ENCODE measurements at places on chromosomes 4 and X.

GRCh38 chr4:139511320-139511719 is 44.7 kb downstream of the SETD7 start:
- DNase-seq = no peak

GRCh38 chr4:185138161-185138560 is 4.9 kb upstream of the SLC25A4 start:
- no peak for DNase-seq

DNA sequence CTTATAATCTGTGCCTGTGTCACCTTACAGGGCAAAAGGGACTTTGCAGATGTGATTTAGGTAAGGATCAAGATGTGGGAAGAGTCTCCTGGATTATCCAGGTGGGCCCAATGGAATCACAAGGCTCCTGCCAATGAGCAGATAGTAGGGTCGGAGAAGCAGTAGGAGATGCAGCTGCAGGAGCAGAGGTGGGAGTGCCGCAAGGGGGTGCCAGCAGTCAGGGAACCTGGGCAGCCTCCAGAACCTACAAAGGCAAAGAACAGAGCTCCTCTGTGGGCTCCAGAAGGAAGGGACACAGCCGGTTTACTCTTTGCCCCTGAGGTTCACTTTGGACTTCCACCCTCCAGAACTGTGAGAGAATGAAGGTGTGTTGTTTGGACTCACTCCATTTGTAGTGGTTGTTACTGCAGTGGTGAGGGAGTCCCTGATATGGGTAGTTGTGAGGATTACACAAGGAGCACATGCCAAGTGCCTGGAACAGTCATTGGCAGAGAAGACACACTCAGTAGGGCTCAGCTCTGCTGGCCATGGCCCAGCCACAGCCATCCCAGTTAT is 318.5 kb downstream of the EVC2 start:
- DNase-seq = no peak

- no peak for DNase-seq
Observed at GRCh38 chr4:151643564-151643963, 117.2 kb downstream of the GATB start.

- no peak for DNase-seq
Observed at GRCh38 chr4:78689261-78689660, 86.9 kb upstream of the BMP2K start.

GRCh38 chr4:78592088-78592783 is 40.7 kb downstream of the ANXA3 start:
- DNase-seq = peak; percentile 51

DNA sequence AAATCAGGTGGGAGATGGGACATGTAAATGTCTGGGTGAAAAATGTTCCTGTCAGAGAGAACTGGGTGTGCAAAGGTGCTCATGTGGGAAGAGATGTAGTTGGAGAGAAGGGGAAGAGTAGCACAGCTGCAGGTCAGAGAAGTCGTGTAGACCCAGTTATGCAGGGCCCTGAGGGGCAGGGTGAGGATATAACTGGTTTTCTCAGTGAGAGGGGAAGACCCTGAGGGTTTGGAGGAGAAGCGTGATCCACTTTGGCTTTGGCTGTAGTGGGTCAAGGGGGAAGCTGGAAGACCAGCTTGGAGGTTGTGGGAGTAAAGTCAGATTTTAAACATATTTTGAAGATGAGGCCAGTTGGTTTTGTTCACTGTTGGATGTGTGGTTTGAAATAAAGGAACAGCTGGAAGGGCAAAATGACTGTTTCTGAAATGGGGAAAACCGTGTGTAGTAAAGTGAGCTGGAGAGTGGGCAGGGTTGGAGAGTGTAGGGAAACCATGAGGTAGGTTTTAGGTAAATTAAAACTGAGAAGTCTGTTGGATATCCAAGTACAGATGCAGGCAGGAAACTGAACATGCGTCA is 44.2 kb downstream of the NAP1L5 start:
- DNase-seq = no peak

DNA sequence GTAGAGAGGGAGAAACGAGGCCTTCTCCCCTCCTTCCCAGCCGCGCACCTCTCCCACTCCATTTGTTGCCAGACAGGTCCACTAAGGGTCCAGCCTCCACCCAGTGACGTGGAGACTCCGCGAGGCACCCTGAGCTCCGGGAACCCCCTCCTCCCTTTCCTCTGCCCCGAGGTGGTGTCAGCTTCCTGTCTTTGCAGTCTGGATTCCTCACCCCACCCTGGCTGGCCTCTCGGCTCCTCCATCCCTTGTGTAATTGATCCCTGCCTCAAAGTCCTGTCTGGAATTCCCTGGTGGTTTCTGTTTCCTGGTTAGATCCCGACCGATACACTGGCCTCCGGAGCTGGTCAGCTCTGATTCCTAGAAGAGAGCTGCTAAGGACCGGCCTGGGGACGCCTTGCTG is 105.9 kb upstream of the SCOC start:
- no peak for DNase-seq

GRCh38 chr4:103802766-103803165 is 83.0 kb upstream of the TACR3 start:
- DNase-seq = peak; percentile 17

DNA sequence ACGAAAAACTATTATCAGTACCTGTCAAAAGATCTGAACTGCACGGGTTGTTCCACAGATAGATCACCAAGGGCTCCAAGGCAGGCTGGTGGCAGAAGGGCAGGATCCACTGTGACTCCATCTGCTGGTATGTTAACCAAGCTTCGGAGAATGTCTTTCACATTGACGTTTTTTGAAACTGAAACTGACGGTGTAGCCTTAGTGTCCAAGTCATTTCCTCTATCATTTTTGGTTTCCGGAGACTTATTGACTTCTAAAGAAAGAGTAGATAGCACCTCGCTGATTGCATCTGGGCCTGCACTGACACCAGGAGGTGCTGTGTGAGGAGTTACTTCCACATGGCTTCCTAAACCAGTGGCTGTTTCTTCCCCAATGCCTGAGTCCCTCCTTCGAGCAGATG is 186.9 kb downstream of the LRBA start:
- no peak for DNase-seq

GRCh38 chrX:21493226-21493830 is 119.1 kb downstream of the CNKSR2 start:
- no peak for DNase-seq

DNA sequence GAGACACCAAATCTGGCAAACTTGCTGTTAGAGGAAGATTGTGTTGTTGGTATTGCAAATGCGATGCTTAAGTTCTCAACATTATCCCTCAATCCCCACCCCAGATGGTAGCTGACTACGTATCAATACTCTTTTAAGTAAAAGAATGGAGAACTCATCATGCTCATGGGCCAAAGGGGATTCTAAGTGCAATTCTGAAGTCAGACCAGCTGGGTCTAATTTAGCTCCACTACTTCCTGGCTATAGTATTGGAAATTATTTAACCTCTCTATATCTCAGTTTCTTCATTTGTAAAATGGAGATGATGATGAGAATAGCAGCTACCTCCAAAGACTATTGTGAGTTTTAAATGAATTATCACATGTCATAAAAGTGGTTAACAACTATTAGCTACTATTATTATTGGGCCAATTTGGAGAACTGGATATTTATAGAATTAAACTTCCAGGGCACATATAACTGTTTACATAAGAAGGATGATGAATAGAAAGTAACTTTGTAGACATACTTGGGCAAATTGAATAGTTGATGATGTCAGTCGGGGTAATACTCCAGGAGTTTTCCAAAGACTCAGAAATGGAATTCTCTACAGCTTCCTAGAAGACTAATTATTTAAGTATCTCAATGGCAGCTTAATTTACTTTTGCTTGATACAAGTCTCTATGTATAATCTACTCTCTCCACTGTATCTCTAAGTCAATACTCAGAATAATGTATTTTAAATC is 5.0 kb upstream of the SLAIN2 start:
- DNase-seq = no peak

GRCh38 chrX:128717635-128718578 is 665.7 kb upstream of the ACTRT1 start:
- DNase-seq = no peak

DNA sequence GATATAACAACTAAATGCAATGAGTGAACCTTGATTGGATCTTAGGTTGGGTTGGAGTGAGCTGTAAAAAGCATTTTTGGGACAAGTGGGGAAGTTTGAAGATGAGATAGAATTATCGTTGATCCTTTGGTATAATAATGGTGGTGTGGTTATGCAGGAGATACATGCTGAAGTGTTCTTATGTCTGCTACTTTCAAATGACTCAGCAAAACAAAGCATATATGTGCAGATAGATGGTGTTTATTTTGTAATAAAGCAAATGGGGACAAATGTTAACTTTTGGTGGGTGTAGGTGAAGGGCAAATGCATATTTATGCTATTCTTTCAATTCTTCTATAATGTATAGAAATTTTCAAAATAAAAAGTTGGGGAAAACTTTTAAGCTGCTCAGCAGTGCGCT is 26.2 kb downstream of the RP2 start:
- DNase-seq = no peak

DNA sequence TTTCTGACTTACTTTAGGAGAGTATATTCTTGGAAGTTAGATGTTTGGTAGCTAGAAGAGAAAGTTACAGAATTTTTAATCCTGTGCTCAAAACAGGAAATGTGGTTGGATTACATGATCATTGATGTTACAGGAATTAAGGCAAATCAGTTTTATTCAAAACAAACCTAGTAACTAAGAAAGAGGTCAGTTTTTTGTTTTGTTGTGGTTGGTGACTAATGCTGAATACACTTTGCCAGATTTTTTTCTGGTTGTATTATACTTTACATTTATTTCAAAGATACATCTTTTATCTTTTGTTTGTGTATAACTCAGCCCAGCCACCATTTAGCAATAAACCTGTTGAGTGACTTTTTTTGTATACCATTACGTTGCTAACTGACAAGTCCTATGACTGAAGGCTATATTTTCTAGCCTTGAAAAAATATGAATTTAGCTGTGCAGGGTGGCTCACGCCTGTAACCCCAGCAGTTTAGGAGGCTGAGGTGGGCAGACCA is 116.7 kb downstream of the KLHL8 start:
- no peak for DNase-seq

DNA sequence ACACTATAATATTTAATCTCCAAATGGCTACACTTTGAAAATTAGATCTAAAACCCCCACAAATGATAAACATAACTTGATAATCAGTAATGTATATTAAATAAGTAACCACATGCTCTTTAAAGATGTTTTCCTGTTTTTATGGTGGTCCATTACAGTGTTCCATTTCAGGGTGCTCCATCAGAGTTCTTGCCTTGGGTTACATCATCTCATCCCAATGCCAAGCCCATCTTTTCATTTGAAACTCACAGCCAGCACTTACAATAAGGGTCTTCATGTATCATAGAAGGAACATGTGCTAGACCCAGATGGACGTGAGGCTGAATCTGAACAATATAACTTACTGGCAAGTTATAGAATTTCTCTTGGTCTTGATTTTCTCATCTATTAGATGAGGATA is 10.5 kb upstream of the PAQR3 start:
- DNase-seq = no peak

GRCh38 chrX:18036394-18036793 is 175.3 kb upstream of the RAI2 start:
- DNase-seq = no peak

- DNase-seq = no peak
Observed at GRCh38 chrX:136607236-136607635, 40.7 kb upstream of the CD40LG start.

GRCh38 chr4:10079912-10080588 is 36.5 kb downstream of the WDR1 start:
- DNase-seq = no peak

DNA sequence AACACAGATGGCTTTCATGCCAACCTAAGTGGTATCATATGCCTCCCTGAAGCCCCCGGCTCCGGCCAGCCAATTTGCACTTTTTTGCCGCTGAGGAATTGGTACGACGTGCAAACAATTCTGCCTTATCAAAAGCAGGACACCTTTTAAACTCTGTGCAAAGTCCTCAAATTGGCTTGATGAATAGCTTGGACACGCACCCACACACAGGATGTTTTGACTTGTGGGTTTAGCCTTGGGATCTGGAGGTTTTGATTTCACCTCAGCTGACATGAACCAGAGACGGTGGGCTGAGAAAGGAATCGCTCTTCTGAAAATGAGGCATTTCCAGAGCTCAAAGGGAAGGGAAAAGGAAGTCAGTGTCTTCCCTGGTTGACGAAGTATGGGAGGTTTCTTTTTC is 110.8 kb upstream of the SHOX start:
- no peak for DNase-seq

DNA sequence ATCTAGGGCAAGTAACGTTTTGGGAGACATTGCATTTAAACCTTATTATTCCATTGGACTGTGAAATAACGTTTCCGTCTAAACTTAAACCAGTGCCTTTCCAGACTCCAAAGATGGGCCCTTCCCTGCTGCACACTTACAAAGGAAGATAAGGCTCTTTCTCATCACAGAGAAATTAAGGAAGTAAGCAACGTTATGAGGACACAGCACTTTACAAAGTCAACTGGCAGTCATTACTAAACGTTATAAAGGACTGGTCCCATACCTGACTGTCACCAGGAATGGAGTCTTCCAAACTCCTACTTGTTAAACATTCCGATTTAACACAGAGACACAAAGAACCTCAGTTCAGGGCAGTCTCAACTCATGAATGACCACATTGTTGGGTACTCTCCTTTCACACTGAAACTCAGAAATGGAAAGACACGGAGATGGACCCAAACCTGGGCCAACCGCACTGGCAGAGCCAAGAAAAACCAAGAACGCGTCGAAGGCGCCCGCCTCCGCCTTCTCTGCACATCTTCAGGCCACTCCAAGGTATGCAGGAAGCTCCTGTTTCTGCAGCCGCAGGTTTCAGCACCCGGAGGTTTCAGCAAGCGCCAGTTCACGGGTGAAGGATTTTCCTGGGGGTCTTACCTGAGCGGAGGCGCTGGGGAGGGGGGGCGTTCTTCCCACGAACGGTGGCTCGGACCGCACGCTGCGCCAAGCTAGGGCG is 670 bp downstream of the PAPSS1 start:
- peak; percentile 39 for DNase-seq

GRCh38 chr4:35604252-35604651 is 640.1 kb downstream of the ARAP2 start:
- no peak for DNase-seq

DNA sequence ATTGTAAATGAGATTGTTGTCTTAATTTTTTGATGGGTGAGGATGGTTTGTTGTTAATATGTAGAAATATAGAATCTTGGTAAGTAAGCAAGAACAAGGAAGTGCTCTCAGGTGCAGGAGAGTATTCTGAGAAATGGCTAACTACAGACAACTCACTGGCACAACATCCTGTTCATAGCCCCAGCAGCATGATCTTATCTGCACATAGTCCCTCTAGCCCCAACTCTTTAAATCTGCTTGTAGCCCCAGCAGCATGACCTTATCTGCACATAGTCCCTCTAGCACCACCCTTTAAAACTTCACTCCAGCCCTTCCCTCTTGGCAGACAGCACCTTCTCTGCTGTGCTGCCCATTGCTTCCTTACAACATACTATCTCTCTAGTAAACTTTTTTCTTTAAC is 1957.1 kb upstream of the ADGRL3 start:
- no peak for DNase-seq

DNA sequence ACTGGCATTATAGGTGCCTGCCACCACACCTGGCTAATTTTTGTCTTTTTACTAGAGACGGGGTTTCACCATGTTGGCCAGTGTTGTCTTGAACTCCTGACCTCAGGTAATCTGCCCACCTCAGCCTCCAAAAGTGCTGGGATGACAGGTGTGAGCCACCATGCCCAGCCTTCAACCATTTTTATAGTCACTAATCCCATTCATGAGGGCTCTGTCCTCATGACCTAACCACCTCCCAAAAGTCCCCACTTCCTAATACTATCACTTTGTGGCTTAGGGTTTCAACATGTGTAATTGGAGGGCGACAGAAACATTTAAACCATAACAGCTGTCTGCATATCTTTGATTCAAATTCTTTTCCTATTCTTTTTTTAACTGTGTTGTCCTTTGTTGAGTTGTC is 229.6 kb upstream of the AGA start:
- DNase-seq = no peak
